ENCODE measurements at places on chromosomes 16 and 17. TPM values are rescaled to one million over a fixed set of nuclear protein-coding genes. Genes with fewer than 3 reads are reported as not detected.

The CPSF4L gene
- total RNA-seq, result 0.09 TPM

The KCNH4 gene
- not detected for total RNA-seq

The ADAM11 gene
- total RNA-seq, result 0.32 TPM

The CCL15 gene
- total RNA-seq, result not detected

The BCL7C gene
- total RNA-seq, result 38.3 TPM

The NAGS gene
- 2.2 TPM for total RNA-seq

The AKAP1 gene
- 9.8 TPM for total RNA-seq

The NPIPA2 gene
- total RNA-seq, result not detected

The WNK4 gene
- 0.09 TPM for total RNA-seq

The TBC1D3C gene
- total RNA-seq, result not detected

The TEX14 gene
- under 0.01 TPM for total RNA-seq

The TBKBP1 gene
- total RNA-seq, result 8.7 TPM

The SKAP1 gene
- not detected for total RNA-seq

The ITGAD gene
- total RNA-seq, result not detected

The KCTD19 gene
- not detected for total RNA-seq

The TEKT1 gene
- not detected for total RNA-seq

The CRHR1 gene
- total RNA-seq, result not detected

The CAPNS2 gene
- 1.7 TPM for total RNA-seq

The GNG13 gene
- total RNA-seq, result not detected

The RAMP2 gene
- not detected for total RNA-seq

The GALK1 gene
- total RNA-seq, result 35.4 TPM

The COA3 gene
- total RNA-seq, result 70.6 TPM

The ITGAL gene
- total RNA-seq, result not detected

The TP53TG3D gene
- 0.63 TPM for total RNA-seq

The DPEP2 gene
- not detected for total RNA-seq

The CANT1 gene
- 33.7 TPM for total RNA-seq

The GGA2 gene
- 24.4 TPM for total RNA-seq

The INCA1 gene
- 0.09 TPM for total RNA-seq

The APOH gene
- total RNA-seq, result not detected

The ABCC6 gene
- total RNA-seq, result 2.1 TPM

The FNDC8 gene
- not detected for total RNA-seq

The CDH3 gene
- 0.16 TPM for total RNA-seq

The CSH2 gene
- not detected for total RNA-seq

The SHCBP1 gene
- 5.7 TPM for total RNA-seq

The TMEM235 gene
- not detected for total RNA-seq

The SMPD3 gene
- total RNA-seq, result 0.09 TPM

The KRT40 gene
- not detected for total RNA-seq

The SMIM22 gene
- total RNA-seq, result not detected

The OR2C1 gene
- total RNA-seq, result 0.43 TPM

The ULK2 gene
- 68.1 TPM for total RNA-seq

The ZNHIT3 gene
- total RNA-seq, result 26.6 TPM

The LGALS9 gene
- total RNA-seq, result 0.60 TPM

The C16orf74 gene
- 11.5 TPM for total RNA-seq

The EFNB3 gene
- 0.95 TPM for total RNA-seq

The SNX20 gene
- total RNA-seq, result not detected

The IL34 gene
- 3.9 TPM for total RNA-seq

The MYCBPAP gene
- 2.6 TPM for total RNA-seq

The DHRS7C gene
- total RNA-seq, result not detected

The UNK gene
- 12.3 TPM for total RNA-seq

The NPW gene
- 0.47 TPM for total RNA-seq

All from bronchial smooth muscle cell (primary cell).